ENCODE measurements at places on chromosomes 1 and 21.

DNA sequence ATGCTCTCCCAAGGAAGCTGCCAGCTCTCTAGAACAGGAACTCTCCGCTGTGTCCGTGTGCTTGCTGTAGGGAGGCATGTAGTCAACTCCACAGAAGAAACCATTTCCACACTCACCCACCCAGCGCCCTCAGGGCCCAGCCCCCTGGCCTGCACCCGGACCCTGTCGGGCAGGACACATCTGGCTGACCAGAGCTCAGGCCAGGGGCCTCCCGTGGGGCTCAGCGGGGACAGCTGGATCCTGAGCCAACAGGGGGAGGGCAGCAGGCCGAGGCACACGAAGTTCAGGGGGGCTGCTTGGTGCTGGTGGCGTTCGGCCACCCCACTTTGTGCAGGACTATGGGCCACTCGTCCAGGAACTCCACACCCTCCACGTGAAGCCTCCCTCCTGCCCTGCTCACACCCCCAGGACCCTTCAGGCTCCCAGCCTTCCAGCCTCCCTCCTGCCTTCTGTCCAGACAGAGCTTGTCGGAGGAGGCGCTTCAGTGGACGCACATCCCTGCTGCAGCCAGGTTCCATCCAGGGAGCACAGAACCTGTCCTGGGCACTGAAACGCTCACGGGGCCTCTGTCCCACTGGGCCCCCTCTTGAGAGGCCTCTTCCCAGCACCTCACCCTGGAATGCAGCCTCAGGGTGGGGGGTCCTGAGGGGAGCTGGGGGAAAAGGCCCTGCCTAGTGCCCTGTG lies 15.0 kb upstream of the FAAP20 start:
- no peak for DNase-seq

- no peak for DNase-seq
Observed at GRCh38 chr1:154729031-154729442, 121.1 kb upstream of the ADAR start.

- no peak for DNase-seq
Observed at GRCh38 chr1:215526147-215526845, 40.8 kb upstream of the KCTD3 start.

DNA sequence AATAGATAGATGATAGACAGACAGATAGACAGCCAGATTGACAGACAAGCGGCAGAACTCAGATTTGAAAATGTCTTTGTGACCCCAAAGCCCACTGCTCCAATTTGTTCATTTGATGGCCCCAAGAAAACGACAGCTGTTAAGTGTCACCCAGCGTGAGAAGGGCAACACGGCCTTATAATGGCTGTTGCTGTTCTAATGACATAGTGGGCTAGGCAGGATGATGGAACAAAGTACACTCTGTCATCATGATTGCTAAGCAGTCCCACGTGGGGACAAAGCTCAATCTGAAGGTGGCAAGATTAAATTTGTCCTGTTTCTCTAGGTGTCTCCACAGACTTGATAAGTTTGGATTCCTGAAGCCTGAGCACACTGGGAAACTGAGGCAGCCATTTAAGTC lies 112.9 kb downstream of the DAB1 start:
- no peak for DNase-seq

DNA sequence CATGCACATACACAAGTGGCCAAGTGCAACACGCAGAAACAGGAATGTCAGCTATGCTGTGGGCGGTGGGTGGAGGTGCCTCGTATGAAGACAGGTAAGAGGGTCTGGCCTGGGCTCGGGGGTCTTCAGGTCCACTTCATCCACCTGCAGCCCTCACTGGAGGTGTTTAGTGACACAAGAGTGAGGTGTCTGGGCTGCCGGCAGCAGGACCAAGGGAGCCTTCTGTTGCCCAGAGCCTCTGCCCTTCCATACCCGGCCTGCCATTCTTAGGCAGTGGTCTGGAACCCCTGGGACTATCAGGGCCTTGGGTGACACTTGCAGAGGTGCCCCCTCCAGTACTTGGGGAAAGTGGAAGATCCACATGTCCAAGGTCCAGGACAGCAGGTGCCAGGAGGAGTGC lies 21.7 kb upstream of the ACTRT2 start:
- no peak for DNase-seq

DNA sequence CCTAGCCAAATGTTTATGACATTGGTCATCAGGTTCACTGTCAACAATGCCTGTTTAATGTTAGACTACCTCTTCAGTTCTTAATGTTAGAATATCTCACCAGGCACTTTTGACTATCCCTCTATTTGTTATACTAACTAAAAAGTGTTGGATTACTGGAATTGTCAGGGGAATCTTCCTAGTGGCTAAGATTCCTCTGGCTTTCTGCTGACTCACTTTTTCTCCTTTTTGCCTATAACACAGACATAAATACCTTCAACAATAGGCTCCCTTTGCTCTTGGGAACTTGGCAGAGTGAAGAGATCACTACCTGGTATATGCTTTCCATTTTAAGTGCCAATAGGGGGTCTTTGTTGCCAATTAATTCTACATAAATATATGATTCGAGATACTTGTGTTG lies 68.5 kb downstream of the TMEM200B start:
- DNase-seq: no peak

GRCh38 chr1:152148051-152148450 lies 11.0 kb downstream of the RPTN start:
- no peak for DNase-seq

DNA sequence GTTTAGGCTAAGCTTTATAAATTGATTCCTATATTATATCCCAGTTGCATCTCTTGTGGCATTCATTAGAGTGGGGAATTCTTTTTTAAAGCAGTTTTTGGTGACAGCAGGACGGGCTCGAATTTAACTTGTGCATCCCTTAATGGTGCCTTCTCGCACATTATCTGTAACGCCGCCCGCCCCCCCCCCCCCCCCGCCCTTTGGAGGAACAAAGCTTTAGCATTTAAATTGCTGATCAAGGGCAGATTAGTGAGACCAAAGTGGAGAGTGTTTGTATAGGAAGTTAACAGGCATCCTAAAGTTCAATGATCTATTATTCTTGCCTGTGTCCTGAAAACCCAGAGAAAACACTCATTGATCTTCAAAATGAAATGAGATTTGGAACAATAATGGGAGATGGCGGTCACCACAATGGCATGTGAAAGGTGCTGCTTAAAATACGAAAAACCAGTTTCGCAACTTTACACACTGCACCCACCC lies 2.2 kb downstream of the LMO4 start:
- no peak for DNase-seq

GRCh38 chr1:187203257-187203656 lies 374.5 kb downstream of the PLA2G4A start:
- no peak for DNase-seq

GRCh38 chr1:229880271-229881170 lies 186.5 kb upstream of the GALNT2 start:
- no peak for DNase-seq

DNA sequence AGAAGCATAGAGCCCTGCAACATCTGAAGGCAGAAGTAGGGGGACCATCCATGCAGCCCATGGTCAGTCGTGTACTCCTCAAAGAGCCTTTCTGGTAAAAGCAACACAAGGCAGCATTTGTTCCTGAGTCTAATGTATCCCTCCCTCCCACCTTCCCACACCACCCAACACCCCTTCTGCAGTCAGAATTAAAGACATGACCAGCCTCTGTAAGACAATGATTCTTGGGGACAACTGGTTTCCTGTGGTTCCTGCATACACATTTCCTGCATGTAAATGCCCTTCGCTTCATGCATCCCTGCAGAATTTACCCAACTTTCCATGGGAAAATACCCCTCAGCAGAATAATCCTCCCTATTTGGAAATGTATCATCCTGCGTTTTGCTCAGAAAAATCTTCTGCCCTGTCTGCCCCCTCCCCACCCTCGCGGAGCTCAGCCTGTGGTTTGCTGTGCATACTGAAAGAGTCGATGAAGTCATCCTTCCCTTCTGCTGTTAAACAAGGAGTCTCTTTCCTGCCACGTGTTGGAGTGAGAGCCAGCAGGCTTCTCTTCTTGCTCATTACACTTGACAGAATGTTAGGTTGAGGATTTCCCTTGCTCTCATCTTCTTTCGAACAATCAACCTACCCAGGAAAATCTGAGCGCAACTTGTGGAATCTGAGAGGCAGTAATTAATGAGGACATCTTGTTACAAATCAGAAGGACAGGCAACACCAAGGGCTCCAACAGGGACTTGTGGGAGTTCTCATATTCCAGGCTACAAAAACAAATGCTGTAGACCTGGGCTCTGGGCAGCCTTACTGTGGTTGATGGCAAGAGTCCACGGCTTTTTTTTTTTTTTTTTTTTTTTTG lies 4.7 kb downstream of the TNN start:
- no peak for DNase-seq

- no peak for DNase-seq
Observed at GRCh38 chr1:21114431-21114830, 62.3 kb downstream of the EIF4G3 start.

DNA sequence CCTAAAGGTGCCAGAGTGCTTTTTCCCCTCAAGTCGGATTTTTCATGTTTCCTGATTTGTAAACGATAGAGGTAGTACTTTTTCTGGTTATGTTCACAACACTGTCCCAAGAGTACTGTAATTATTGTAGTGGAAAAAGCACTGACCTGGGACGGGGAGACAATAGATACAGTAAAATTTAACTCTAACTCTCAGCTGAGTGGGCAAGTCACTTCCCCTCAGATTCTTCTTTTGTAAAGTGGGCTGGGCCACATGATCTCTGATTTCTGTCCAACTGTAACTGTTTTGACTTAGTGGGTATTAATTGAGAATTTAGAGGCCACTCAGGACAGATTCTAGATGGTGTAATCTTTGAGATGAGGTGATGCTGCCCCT lies 19.1 kb downstream of the MARCKSL1 start:
- no peak for DNase-seq

DNA sequence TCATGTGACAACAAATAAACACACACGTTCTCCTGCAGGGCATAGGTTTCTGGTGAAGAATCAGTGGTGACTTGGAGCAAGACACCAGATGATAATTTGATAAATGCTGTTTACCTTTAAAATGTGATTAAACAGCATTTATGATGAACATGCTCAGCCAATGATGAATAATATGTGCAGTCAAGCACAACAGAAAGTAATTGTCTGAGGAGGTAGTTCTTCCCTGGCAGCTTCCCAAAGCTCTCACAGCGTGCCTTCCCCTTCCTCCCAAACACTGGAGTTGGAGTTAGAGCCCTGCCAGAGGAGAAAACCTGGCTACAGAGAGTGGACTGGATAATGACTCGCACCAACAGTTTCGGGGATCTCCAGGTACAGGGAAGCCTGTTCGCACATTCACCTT lies 463.5 kb downstream of the SMYD3 start:
- no peak for DNase-seq

GRCh38 chr1:33653226-33653625 lies 180.8 kb downstream of the ZSCAN20 start:
- no peak for DNase-seq

- DNase-seq: no peak
Observed at GRCh38 chr1:59017501-59018231, 233.8 kb upstream of the JUN start.

- DNase-seq: no peak
Observed at GRCh38 chr21:33024201-33025103, 1.3 kb upstream of the OLIG2 start.

GRCh38 chr1:38589036-38589435 lies 270.5 kb downstream of the RRAGC start:
- no peak for DNase-seq

GRCh38 chr1:100130552-100131077 lies 2.1 kb downstream of the SASS6 start:
- DNase-seq: no peak

DNA sequence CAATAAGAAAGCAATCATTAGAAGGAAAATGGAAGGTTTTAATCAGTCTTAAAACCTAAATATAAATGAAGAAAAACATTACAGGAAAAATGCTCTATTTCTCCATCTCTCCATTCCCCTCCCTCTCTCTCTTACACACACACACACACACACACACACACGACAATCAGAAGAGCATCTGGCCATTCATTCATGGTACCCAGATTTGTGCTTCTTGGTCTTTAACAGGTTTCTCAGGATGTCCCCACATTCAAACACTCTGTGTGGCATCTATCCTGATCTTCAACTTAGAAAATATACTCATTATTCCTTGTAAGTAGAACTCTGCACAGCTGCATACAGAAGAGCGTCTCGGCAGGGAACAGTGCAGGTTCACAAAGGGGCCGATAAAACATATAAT lies 779 bp downstream of the LRRC40 start:
- no peak for DNase-seq

- no peak for DNase-seq
Observed at GRCh38 chr1:158045639-158046038, 52.2 kb downstream of the KIRREL1 start.

DNA sequence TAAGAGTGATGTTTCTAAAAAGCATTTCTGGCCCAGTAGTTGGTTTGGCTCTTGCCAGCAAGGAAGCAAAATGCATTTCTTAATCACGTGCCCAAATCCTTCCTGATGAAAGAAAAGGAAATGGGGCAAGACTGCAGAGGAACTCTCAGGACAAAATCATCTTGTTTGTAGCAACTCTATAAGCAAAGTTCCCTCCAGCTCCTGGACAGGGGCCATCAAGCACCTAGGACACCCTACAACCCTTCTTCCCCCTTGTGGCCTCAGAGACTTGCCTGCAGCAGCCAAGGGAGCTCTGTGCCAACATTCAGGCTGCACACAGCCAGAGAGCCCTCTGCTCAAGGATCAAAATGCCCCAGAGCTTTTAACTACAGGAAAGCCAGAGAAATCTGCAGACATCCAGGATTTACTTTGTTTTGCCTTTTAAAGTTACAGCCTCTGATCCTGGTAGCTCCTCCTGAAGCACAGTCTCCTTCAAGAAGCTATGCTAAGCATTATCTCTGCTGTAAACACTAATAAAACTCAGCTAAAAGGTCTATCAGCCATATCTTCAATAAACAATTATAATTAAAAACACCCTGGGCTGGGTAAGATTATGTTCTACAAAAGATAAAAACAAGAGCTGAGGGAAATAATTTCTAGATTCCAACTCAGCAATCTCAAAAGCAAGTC lies 105.0 kb downstream of the KIAA0319L start:
- no peak for DNase-seq

GRCh38 chr1:215104283-215104682 lies 21.7 kb downstream of the KCNK2 start:
- no peak for DNase-seq

DNA sequence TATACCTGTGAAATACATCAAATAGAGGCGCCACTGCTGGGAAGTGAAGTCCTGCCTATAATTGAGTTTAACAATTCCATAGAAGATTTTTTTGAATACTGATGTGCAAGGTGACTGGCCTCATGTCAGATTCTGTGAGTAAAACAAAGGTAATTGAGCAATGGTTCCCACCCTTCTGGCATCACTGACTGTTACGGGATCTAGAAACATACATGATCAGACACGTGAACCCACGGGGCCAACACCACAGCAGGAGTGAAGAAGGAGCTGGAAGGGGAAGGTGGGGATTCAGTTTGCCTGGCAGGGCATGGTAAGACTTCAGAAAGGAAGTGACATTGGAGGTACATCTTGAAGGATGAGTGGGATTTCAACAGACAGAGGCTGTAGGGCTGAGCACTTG lies 270.2 kb downstream of the DISC1 start:
- no peak for DNase-seq

- DNase-seq: no peak
Observed at GRCh38 chr1:168473126-168473525, 70.7 kb downstream of the XCL2 start.

GRCh38 chr21:45818276-45818903 lies 163.2 kb upstream of the COL6A1 start:
- no peak for DNase-seq
